ENCODE measurements at places on chromosomes 1 and 21.
A peak's percentile ranks its signal among the peaks of the same experiment; 100 is the strongest.

- no peak overlapping the region for H3K27ac ChIP-seq
- no peak overlapping the region for H3K4me3 ChIP-seq
- no peak for DNase-seq
Observed at GRCh38 chr1:157844089-157844830, 2.7 kb upstream of the CD5L start.

GRCh38 chr1:170734412-170735175, 70.7 kb downstream of the PRRX1 start:
- no peak overlapping the region for H3K27ac ChIP-seq
- no peaks in the 10 kb centered on the region for H3K27me3 ChIP-seq

- DNase-seq = no peak
- no peaks in the 10 kb centered on the region for H3K36me3 ChIP-seq
- H3K4me1 ChIP-seq = peaks cover 1% of the 10 kb centered on the region
- no peaks in the 10 kb centered on the region for H3K27me3 ChIP-seq
Observed at GRCh38 chr1:48472638-48473037, 634 bp upstream of the SPATA6 start.

GRCh38 chr1:113760102-113761080, 1.1 kb upstream of the PHTF1 start:
- no peak overlapping the region for H3K27ac ChIP-seq
- DNase-seq = no peak
- no peak overlapping the region for H3K4me3 ChIP-seq
- no peaks in the 10 kb centered on the region for H3K4me1 ChIP-seq
- no peaks in the 10 kb centered on the region for H3K27me3 ChIP-seq

DNA sequence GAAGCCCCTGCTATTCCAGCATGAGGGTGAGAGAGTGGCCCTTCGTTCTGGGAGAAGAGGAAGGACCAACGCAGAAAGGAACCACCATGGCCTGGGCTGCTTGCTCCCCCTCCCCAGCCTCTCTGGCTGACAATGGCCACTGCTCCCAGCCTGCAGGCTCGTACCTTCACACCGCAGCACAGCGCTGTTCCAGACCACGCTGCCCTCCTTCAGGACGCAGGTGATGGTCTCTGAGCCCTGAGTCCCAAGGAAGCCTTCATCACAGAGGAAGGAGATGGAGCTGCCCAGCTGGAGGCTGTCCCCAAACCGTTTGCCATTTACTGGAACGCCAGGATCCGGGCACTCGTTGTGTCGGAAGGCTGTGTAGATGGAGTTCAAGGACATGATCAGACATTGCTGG, 124.9 kb upstream of the HMGB4 start:
- no peaks in the 10 kb centered on the region for H3K4me1 ChIP-seq
- no peak for DNase-seq
- H3K4me3 ChIP-seq = no peak overlapping the region
- H3K27me3 ChIP-seq = no peaks in the 10 kb centered on the region
- no peaks in the 10 kb centered on the region for H3K36me3 ChIP-seq
- H3K27ac ChIP-seq = no peak overlapping the region

GRCh38 chr1:245520611-245521010, 365.8 kb downstream of the KIF26B start:
- no peak for DNase-seq
- no peaks in the 10 kb centered on the region for H3K27me3 ChIP-seq
- no peak overlapping the region for H3K4me3 ChIP-seq
- H3K4me1 ChIP-seq = no peaks in the 10 kb centered on the region

- no peak overlapping the region for H3K27ac ChIP-seq
- no peaks in the 10 kb centered on the region for H3K4me1 ChIP-seq
- H3K4me3 ChIP-seq = no peak overlapping the region
Observed at GRCh38 chr21:14917762-14918161, 147.0 kb downstream of the NRIP1 start.

- DNase-seq = no peak
- H3K36me3 ChIP-seq = no peaks in the 10 kb centered on the region
- no peaks in the 10 kb centered on the region for H3K4me1 ChIP-seq
- H3K4me3 ChIP-seq = no peak overlapping the region
- H3K27me3 ChIP-seq = no peaks in the 10 kb centered on the region
Observed at GRCh38 chr1:86778569-86779239, 74.3 kb downstream of the SH3GLB1 start.

DNA sequence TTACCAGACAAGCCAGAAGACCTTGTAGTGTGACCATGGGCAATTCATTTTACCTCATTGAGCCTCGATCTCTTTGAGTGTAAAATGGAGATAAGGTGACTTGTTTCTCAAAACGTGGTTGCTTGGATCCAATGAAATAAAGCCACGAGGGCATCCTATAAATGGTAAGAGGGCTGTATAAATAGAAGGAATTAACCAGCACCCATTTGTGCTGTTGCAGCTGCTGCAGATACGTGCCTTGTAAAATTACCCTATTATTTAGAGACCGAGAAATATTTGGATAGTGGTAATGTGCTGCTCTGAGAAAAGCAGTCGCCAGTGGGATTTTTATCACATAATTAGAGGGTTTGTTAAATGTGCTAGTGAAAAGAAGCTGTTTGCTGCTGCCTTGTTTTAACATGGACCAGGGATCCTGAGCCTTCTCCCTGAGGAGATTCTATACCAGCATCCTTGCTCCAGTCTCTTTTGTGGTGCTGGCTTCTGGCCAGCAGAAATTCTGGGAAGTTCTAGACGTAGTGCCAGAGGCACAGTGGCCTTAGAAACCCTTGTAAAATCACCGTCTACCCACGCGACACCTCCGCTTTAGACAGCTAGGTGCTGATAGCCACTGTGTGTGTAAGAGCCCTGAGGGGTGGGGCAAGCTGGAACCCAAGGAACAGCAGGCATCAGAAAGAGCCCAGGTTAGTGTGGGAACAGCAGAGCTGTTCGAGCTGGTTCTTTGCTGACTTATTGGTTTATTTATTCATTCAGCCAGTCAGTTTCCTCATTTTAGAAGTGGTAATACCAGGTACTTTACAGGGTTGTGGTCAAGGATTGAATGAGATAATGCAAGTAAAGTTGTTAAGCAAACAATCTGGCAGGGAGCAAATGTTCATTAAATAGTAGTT, 137.5 kb downstream of the NOS1AP start:
- H3K27me3 ChIP-seq = no peaks in the 10 kb centered on the region
- H3K27ac ChIP-seq = no peak overlapping the region
- no peaks in the 10 kb centered on the region for H3K4me1 ChIP-seq
- H3K36me3 ChIP-seq = no peaks in the 10 kb centered on the region
- no peak overlapping the region for H3K4me3 ChIP-seq

DNA sequence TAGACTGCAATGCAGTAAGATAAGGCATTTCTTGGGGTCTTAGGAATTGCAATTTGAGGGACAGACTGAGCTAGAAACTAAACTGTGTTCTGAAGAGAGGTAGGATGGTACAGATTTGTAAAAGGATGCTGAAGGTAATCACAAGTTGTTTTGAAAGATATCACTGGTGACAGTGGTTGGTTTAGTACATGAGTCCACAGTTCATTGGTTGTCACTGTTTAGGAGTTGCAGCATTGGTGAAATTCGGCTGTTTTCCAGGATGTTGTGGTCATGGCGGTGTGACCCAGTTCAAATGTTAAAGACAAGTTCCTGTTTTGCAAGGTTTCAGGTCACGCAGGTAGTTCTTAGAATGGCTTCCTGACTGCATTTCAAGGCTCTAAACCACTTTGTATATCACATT, 292.8 kb upstream of the B3GALT2 start:
- H3K27me3 ChIP-seq = no peaks in the 10 kb centered on the region
- DNase-seq = no peak
- no peaks in the 10 kb centered on the region for H3K4me1 ChIP-seq
- no peak overlapping the region for H3K4me3 ChIP-seq

DNA sequence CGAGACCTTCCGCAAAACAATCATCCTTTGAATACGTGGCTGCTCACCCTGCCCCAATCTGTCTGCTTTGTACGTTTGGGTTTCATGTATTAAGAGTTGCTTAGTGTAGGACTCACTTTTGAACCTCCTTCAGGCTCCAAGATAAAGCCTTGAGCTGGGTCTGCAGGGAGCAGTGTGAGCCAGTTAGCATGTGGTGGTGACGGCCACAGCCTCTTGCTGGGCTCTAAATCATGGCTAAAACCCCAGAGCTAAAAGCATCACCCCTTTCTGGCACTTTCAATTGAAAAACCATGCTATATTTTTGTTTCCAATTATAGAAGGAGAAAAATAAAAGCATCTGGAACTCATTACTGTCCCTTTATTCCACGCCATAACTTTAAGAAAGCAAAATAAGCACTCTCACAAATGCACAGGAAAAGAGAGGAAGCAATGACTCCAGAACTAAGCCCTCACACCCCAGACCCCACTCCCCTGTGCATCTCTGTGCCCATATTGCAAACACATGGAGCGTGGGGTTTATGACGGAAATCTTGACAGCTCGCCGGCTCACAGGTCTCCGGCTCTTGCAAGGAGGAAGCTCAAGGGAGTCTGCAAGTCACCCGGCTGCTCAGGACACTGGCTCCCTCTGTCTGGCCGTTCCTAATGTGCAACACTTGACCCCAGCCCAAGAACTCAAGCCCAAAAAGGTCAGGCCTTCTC, 135.5 kb downstream of the MIS18A start:
- DNase-seq = peak; percentile 5
- H3K4me1 ChIP-seq = no peaks in the 10 kb centered on the region
- no peaks in the 10 kb centered on the region for H3K36me3 ChIP-seq

- no peaks in the 10 kb centered on the region for H3K4me1 ChIP-seq
- no peaks in the 10 kb centered on the region for H3K27me3 ChIP-seq
- no peak overlapping the region for H3K4me3 ChIP-seq
- no peak overlapping the region for H3K27ac ChIP-seq
- no peaks in the 10 kb centered on the region for H3K36me3 ChIP-seq
Observed at GRCh38 chr1:170593173-170594011, 61.4 kb downstream of the GORAB start.

GRCh38 chr1:51756290-51756689, 122.2 kb downstream of the NRDC start:
- DNase-seq = no peak
- H3K4me3 ChIP-seq = no peak overlapping the region
- H3K36me3 ChIP-seq = no peaks in the 10 kb centered on the region

DNA sequence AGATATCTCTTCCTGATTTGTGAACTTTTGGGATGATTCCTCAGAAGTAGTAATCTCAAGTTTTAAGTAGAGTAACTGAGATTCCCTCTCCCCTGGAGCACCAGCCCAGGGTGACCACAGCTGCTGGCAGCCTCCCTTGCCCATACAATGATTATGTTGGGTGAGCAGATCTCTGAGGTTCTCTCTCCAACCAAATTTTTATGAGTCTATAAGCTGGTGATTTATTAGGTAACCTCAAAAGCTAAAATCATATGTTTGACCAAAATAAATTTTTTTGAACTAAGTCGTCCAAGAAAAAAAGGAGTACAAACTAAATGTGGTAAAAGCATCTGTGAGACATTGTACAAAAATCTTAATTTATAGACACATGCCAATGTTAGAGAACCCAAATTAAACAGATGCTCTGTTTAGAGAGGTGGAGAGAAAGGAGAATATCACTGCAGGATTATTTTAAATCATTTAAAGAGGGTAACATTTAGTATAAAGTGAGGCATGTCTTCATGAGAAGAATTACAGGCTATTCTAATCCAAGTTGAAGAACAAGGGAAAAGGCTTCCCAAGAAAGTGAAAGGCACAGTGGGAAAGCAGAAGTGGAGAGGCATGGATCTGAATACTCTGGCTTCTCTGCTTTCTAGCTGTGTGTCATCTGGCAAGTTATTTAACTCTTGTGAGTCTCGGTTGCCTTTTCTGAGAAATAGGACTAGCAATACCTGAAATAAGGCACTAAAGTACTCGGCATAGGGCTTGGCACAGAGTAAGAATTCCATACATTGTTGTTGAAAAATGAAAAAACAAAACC, 2.5 kb downstream of the AKNAD1 start:
- no peak overlapping the region for H3K4me3 ChIP-seq
- no peaks in the 10 kb centered on the region for H3K27me3 ChIP-seq
- H3K4me1 ChIP-seq = no peaks in the 10 kb centered on the region
- H3K36me3 ChIP-seq = no peaks in the 10 kb centered on the region
- H3K27ac ChIP-seq = no peak overlapping the region

DNA sequence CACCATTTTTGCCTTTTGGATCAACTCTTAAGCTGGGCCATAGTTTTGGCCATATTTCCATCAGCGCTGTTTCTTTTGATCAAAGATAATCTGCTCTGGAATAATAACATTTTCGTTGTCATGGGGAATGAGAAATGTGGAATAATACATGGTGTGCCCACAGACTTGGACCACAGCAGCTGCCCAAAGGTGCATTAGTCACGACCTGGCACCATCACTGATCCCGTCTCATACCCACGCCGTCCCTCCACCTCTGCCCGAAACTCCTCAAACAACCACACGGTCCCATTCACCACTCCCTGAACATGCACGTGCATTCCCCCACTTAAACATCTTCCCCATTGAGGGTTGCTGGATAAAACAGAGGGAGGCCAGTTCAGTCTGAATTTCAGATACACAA, 76.9 kb downstream of the SLC66A1 start:
- H3K4me3 ChIP-seq = no peak overlapping the region
- H3K36me3 ChIP-seq = no peaks in the 10 kb centered on the region
- H3K27ac ChIP-seq = no peak overlapping the region
- DNase-seq = no peak
- H3K4me1 ChIP-seq = no peaks in the 10 kb centered on the region

DNA sequence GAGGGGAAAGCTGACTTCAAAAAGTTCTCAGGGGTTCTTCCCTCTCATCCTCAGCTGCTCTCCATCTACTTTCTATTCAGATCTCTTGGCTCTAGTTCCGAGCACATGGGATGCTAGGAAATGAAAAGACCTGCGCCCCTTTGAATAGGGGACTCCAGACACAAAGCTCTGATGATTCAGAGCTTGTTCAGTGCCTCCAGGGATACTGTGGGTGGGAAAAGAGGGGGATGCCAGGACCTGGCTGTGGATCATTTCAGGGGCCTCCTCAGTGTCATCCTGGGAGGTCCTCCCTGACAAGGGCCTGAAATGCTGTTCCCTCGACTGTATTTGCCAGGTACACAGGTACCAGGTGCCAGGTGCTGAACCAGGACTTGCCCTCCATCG, 943 bp upstream of the KIAA0040 start:
- H3K27me3 ChIP-seq = no peaks in the 10 kb centered on the region
- DNase-seq = no peak
- H3K27ac ChIP-seq = no peak overlapping the region
- no peaks in the 10 kb centered on the region for H3K36me3 ChIP-seq
- no peaks in the 10 kb centered on the region for H3K4me1 ChIP-seq

GRCh38 chr1:223233019-223233409, 90.0 kb upstream of the TLR5 start:
- no peaks in the 10 kb centered on the region for H3K36me3 ChIP-seq
- H3K4me1 ChIP-seq = no peaks in the 10 kb centered on the region
- H3K27me3 ChIP-seq = no peaks in the 10 kb centered on the region
- no peak for DNase-seq
- no peak overlapping the region for H3K4me3 ChIP-seq

GRCh38 chr1:166876540-166876838, 425 bp upstream of the TADA1 start:
- no peak overlapping the region for H3K4me3 ChIP-seq
- no peak for DNase-seq
- no peaks in the 10 kb centered on the region for H3K36me3 ChIP-seq
- no peak overlapping the region for H3K27ac ChIP-seq

- H3K27me3 ChIP-seq = no peaks in the 10 kb centered on the region
- H3K36me3 ChIP-seq = no peaks in the 10 kb centered on the region
- no peak overlapping the region for H3K27ac ChIP-seq
- no peak overlapping the region for H3K4me3 ChIP-seq
Observed at GRCh38 chr1:158045639-158046038, 52.2 kb downstream of the KIRREL1 start.

Data from iPS DF 6.9 (cell line).